ENCODE measurements at places on chromosomes 6 and 20.

DNA sequence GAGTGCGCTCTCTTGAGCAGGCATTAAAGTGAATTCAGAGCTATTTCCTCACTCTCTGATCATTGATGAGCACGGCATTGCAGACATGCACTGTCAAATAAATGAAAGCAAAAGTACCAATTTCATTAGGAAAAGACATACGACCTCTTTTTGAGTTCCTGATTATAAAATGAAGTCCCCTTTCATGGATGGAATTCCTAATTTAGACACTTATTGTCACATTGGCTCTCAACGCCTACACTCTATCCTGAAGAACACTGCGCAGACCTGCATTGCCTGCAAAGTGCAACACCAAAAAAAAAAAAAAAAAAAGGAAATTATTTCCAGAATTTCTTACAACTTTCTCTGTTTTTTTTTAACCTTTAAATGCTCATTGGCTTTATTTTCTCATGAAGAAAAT, 1.6 kb downstream of the ADGRB3 start:
- no peaks in the 10 kb centered on the region for H3K36me3 ChIP-seq
- no peak for DNase-seq
- no peak overlapping the region for H3K27ac ChIP-seq
- H3K27me3 ChIP-seq = peaks cover 7% of the 10 kb centered on the region
- H3K4me1 ChIP-seq = peaks cover 5% of the 10 kb centered on the region
- H3K4me3 ChIP-seq = no peak overlapping the region

- DNase-seq = peak; percentile 14
- H3K36me3 ChIP-seq = no peaks in the 10 kb centered on the region
- H3K27ac ChIP-seq = no peak overlapping the region
- no peak overlapping the region for H3K4me3 ChIP-seq
- no peaks in the 10 kb centered on the region for H3K4me1 ChIP-seq
Observed at GRCh38 chr6:36075656-36076055, 48.0 kb downstream of the MAPK14 start.

GRCh38 chr6:19719691-19720128, 117.5 kb upstream of the ID4 start:
- H3K27me3 ChIP-seq = no peaks in the 10 kb centered on the region
- H3K4me3 ChIP-seq = no peak overlapping the region
- H3K36me3 ChIP-seq = no peaks in the 10 kb centered on the region
- no peaks in the 10 kb centered on the region for H3K4me1 ChIP-seq

- DNase-seq = no peak
- H3K36me3 ChIP-seq = no peaks in the 10 kb centered on the region
- H3K4me1 ChIP-seq = no peaks in the 10 kb centered on the region
- no peak overlapping the region for H3K4me3 ChIP-seq
Observed at GRCh38 chr6:158150701-158151100, 17.4 kb downstream of the SERAC1 start.

GRCh38 chr6:44116641-44117382, 10.4 kb downstream of the MRPL14 start:
- no peak overlapping the region for H3K4me3 ChIP-seq
- DNase-seq = no peak
- no peak overlapping the region for H3K27ac ChIP-seq
- no peaks in the 10 kb centered on the region for H3K27me3 ChIP-seq
- H3K36me3 ChIP-seq = peaks cover 45% of the 10 kb centered on the region

GRCh38 chr6:34855463-34855862, 32.4 kb downstream of the TAF11 start:
- peaks cover 53% of the 10 kb centered on the region for H3K36me3 ChIP-seq
- H3K4me1 ChIP-seq = no peaks in the 10 kb centered on the region
- no peak overlapping the region for H3K27ac ChIP-seq
- no peaks in the 10 kb centered on the region for H3K27me3 ChIP-seq
- no peak overlapping the region for H3K4me3 ChIP-seq
- DNase-seq = no peak

GRCh38 chr6:4941782-4942672, 61.8 kb downstream of the RPP40 start:
- H3K4me1 ChIP-seq = peaks cover 16% of the 10 kb centered on the region
- H3K36me3 ChIP-seq = no peaks in the 10 kb centered on the region
- H3K27ac ChIP-seq = no peak overlapping the region
- H3K4me3 ChIP-seq = no peak overlapping the region

GRCh38 chr6:31878222-31878621, 575 bp downstream of the SLC44A4 start:
- H3K27me3 ChIP-seq = no peaks in the 10 kb centered on the region
- no peaks in the 10 kb centered on the region for H3K4me1 ChIP-seq
- no peak overlapping the region for H3K27ac ChIP-seq

GRCh38 chr6:37309046-37309445, 44.7 kb upstream of the RNF8 start:
- no peak for DNase-seq
- no peak overlapping the region for H3K27ac ChIP-seq
- peaks cover 36% of the 10 kb centered on the region for H3K36me3 ChIP-seq
- no peaks in the 10 kb centered on the region for H3K4me1 ChIP-seq
- no peak overlapping the region for H3K4me3 ChIP-seq
- H3K27me3 ChIP-seq = no peaks in the 10 kb centered on the region

DNA sequence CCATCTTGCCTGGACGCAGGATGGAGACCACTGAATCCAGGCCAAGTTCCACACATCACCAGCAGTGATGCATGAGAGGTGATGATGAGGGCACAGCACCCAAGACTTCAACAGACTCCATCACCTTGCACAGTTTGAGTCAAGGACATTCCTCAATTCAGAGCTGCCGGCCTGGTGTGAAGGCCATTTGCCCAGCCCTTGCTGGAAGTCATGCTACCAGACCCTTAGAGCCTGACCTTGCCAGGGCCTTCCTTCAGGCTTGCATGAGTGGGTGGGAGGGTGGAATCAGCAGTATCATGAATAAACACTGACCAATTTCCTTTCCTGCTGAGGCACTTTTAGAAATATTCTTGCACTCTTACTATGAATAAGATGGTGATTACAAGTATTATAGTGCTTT, 130.2 kb upstream of the SSTR4 start:
- H3K36me3 ChIP-seq = no peaks in the 10 kb centered on the region
- H3K4me1 ChIP-seq = no peaks in the 10 kb centered on the region
- no peak overlapping the region for H3K27ac ChIP-seq
- DNase-seq = no peak
- no peaks in the 10 kb centered on the region for H3K27me3 ChIP-seq

DNA sequence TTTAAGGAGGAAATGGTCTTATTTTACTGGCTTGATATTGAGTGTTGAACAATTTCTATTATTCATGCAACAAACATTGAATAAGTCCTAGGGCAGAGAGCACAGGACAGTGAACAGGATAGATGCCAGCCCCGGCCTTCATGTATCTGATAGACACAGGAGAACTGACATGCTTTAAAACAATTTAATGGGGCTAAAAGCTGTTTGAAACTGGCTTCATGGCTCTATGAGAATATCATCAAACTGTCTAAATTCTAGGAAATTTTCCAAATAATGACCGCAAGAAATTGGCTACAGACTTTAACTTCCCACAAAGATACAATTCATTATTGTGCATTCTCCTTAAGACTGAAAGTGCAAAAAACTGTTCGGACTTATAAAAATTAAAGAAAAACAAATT, 69.0 kb downstream of the ID4 start:
- no peaks in the 10 kb centered on the region for H3K4me1 ChIP-seq
- no peak for DNase-seq
- H3K27ac ChIP-seq = no peak overlapping the region
- no peaks in the 10 kb centered on the region for H3K36me3 ChIP-seq
- H3K27me3 ChIP-seq = no peaks in the 10 kb centered on the region

GRCh38 chr6:83729871-83730270, 21.0 kb upstream of the SNAP91 start:
- H3K36me3 ChIP-seq = no peaks in the 10 kb centered on the region
- H3K4me1 ChIP-seq = no peaks in the 10 kb centered on the region
- no peak for DNase-seq
- no peaks in the 10 kb centered on the region for H3K27me3 ChIP-seq

DNA sequence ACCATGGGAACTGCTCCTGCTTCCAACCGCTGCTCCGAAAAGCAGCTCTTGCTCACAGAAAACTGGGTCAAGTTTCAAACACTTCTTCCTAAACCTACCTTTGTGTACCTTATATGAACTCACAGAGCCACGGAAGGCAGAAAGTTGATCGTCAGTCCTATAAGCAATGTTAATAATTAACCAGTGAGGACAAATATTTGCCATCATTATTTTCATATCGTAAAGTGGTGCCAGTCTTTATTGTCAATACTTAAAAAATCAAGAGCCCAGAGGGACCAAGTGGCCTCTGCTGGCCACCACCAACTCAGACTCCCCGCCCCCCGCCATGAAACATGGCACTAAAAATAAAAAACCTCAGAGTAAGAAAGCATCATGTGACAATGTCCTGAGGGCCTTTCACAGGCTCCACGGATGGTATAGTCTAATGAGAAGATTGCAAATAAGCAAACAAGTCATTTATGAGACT, 9.1 kb upstream of the PBOV1 start:
- H3K4me1 ChIP-seq = no peaks in the 10 kb centered on the region
- H3K27me3 ChIP-seq = no peaks in the 10 kb centered on the region
- DNase-seq = no peak
- no peak overlapping the region for H3K4me3 ChIP-seq

- no peak overlapping the region for H3K4me3 ChIP-seq
- H3K27me3 ChIP-seq = no peaks in the 10 kb centered on the region
- no peak for DNase-seq
- no peak overlapping the region for H3K27ac ChIP-seq
- H3K4me1 ChIP-seq = peaks cover 12% of the 10 kb centered on the region
Observed at GRCh38 chr6:21870076-21870730, 276.7 kb downstream of the SOX4 start.
